ENCODE measurements at places on chromosomes 1 and 21. TPM values are rescaled to one million over a fixed set of nuclear protein-coding genes. Genes with fewer than 3 reads are reported as not detected.

KCNA10 gene
- total RNA-seq, result not detected

KDF1 gene
- 6.6 TPM for total RNA-seq

MIER1 gene
- 28.6 TPM for total RNA-seq

RASSF5 gene
- 23.7 TPM for total RNA-seq

GFI1 gene
- 2.5 TPM for total RNA-seq

NCF2 gene
- total RNA-seq, result 38.7 TPM

TMEM82 gene
- total RNA-seq, result not detected

TNFRSF9 gene
- 0.64 TPM for total RNA-seq

SAMSN1 gene
- total RNA-seq, result 20.1 TPM

BPNT1 gene
- total RNA-seq, result 28.1 TPM

AMY1B gene
- 4.4 TPM for total RNA-seq

ABL2 gene
- total RNA-seq, result 27.8 TPM

GRCh38 chr1:229696385-229696784 lies 70.3 kb downstream of the URB2 start:
- H3K27ac ChIP-seq, result no peak overlapping the region
- no peaks in the 10 kb centered on the region for H3K36me3 ChIP-seq
- DNase-seq, result no peak
- H3K27me3 ChIP-seq, result no peaks in the 10 kb centered on the region
- no peaks in the 10 kb centered on the region for H3K4me1 ChIP-seq
- H3K4me3 ChIP-seq, result no peak overlapping the region

GRCh38 chr1:21938732-21939538 lies 1.8 kb upstream of the HSPG2 start:
- peak overlapping the region; percentile 77 for H3K27ac ChIP-seq
- no peak overlapping the region for H3K4me3 ChIP-seq
- H3K36me3 ChIP-seq, result no peaks in the 10 kb centered on the region
- no peaks in the 10 kb centered on the region for H3K27me3 ChIP-seq
- no peak for DNase-seq

DNA sequence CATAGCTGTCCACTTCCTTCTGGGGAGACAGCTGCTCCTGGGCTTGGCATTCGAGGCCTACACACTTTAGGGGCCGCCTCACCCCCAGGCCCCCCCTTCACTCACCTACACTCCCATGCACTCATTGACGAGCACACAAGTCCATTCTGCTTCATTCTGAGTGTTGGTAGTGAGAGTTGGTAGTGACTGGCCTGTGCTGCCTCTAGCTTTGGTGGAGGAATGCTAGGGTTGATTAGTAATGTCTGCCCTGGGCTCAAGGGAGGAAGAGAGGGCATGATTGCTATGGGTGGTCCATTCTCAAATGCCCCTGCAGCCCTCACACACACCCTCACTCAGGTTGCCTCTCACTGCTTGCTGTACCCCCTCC lies 30.4 kb downstream of the TRIM11 start:
- H3K36me3 ChIP-seq, result no peaks in the 10 kb centered on the region
- no peak overlapping the region for H3K4me3 ChIP-seq
- no peak overlapping the region for H3K27ac ChIP-seq
- H3K4me1 ChIP-seq, result peaks cover 5% of the 10 kb centered on the region

GRCh38 chr1:7752512-7753417 lies 18.3 kb upstream of the VAMP3 start:
- DNase-seq, result peak; percentile 83
- H3K36me3 ChIP-seq, result peaks cover 5% of the 10 kb centered on the region
- H3K27me3 ChIP-seq, result no peaks in the 10 kb centered on the region
- H3K4me1 ChIP-seq, result peaks cover 2% of the 10 kb centered on the region
- H3K27ac ChIP-seq, result no peak overlapping the region
- no peak overlapping the region for H3K4me3 ChIP-seq

- no peaks in the 10 kb centered on the region for H3K27me3 ChIP-seq
- no peaks in the 10 kb centered on the region for H3K4me1 ChIP-seq
- no peak overlapping the region for H3K4me3 ChIP-seq
Observed at GRCh38 chr1:102535829-102536505, 539.2 kb upstream of the OLFM3 start.

- no peaks in the 10 kb centered on the region for H3K36me3 ChIP-seq
- no peaks in the 10 kb centered on the region for H3K4me1 ChIP-seq
- peaks cover 7% of the 10 kb centered on the region for H3K27me3 ChIP-seq
Observed at GRCh38 chr1:84436876-84437655, 38.8 kb downstream of the DNASE2B start.

- H3K27me3 ChIP-seq, result no peaks in the 10 kb centered on the region
- H3K4me1 ChIP-seq, result peaks cover 8% of the 10 kb centered on the region
- H3K36me3 ChIP-seq, result no peaks in the 10 kb centered on the region
- no peak overlapping the region for H3K27ac ChIP-seq
Observed at GRCh38 chr1:54950369-54951163, 29.9 kb upstream of the TMEM61 start.

GRCh38 chr1:15344800-15345704 lies 64.6 kb upstream of the EFHD2 start:
- no peaks in the 10 kb centered on the region for H3K4me1 ChIP-seq
- DNase-seq, result no peak
- H3K27ac ChIP-seq, result no peak overlapping the region
- peak overlapping the region; percentile 1 for H3K4me3 ChIP-seq
- H3K36me3 ChIP-seq, result no peaks in the 10 kb centered on the region

DNA sequence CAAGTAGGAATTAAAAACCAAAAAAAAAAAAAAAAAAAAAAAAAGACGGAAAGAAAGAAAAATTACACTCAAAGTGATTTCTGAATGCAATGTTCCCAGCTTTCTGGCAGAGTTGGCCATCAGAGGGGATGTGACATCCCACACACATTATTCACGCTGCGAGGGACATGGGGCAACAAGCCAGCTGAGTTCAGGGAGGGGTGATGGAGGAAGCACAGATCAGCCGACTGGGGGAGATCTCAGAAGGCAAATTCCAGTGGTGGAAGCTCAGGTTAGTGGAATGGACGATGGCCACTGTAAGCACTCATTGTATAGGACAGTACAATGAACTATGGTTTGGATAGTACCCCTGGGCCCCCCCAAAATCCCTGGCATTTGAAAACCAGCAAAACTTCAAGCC lies 311.9 kb downstream of the PCP4 start:
- H3K27me3 ChIP-seq, result peaks cover 3% of the 10 kb centered on the region
- peak; percentile 80 for DNase-seq
- no peak overlapping the region for H3K4me3 ChIP-seq
- H3K36me3 ChIP-seq, result no peaks in the 10 kb centered on the region

DNA sequence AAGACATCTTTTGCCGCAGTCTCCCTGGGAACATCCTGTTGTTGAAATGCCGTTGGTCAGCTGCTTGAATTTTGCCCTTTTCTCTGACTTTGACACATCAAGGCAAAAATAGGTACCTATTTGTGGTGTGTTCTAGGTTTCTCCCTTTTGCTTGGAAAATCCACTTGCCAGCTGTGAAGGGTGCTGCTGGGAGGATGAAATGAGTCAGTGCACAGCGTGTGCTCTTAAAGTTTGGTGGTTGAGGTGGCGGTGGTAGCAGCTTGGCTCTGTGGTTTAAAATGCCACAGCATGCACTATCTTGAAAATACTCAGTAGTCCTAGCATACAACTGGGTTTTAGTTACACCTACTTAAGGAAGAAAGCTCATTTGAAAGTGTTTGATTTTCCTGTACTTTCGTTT lies 183.8 kb downstream of the DHRS3 start:
- H3K27me3 ChIP-seq, result no peaks in the 10 kb centered on the region
- H3K36me3 ChIP-seq, result peaks cover 3% of the 10 kb centered on the region
- H3K27ac ChIP-seq, result peak overlapping the region; percentile 81
- DNase-seq, result no peak
- no peak overlapping the region for H3K4me3 ChIP-seq
- H3K4me1 ChIP-seq, result peaks cover 25% of the 10 kb centered on the region

DNA sequence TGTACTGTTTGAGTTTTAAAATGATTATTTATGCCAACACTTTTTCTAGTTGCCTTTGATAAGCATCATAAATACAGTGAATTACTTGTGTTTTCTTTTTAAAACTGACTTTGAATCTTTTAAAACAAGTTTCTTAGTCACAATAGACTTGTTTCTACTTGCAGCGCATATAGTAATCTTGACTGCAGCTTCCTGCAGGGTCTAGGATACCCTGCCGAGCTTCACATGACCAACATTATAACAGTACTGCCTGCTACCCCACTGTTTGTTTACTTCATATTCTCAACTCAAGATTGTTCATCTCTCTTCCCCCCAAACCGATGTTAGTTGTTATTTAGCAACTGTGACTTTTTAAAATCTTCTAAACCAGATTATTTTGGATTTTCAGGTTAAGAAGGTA lies 751.3 kb upstream of the NEGR1 start:
- no peaks in the 10 kb centered on the region for H3K27me3 ChIP-seq
- H3K36me3 ChIP-seq, result no peaks in the 10 kb centered on the region
- H3K27ac ChIP-seq, result no peak overlapping the region
- no peaks in the 10 kb centered on the region for H3K4me1 ChIP-seq
- DNase-seq, result no peak

Measured in lung (tissue), 17 donors.